ENCODE measurements at places on chromosomes 5 and 9. TPM values are rescaled to one million over a fixed set of nuclear protein-coding genes. Genes with fewer than 3 reads are reported as not detected.

The NR2F1 gene
- not detected for total RNA-seq

The LECT2 gene
- total RNA-seq = not detected

The SPARC gene
- 0.62 TPM for total RNA-seq

The PCDHGA9 gene
- total RNA-seq = 0.20 TPM

The LRRTM2 gene
- total RNA-seq = not detected

The RNF183 gene
- total RNA-seq = not detected

The DDX31 gene
- total RNA-seq = 26.8 TPM
